ENCODE measurements at places on chromosomes 1 and 21. TPM values are rescaled to one million over a fixed set of nuclear protein-coding genes. Genes with fewer than 3 reads are reported as not detected.

CLCA4 gene
- total RNA-seq = not detected

UMODL1 gene
- 0.89 TPM for total RNA-seq

PERM1 gene
- total RNA-seq = not detected

AZIN2 gene
- total RNA-seq = 2.5 TPM

ASTN1 gene
- not detected for total RNA-seq

GPR25 gene
- total RNA-seq = not detected

DNA sequence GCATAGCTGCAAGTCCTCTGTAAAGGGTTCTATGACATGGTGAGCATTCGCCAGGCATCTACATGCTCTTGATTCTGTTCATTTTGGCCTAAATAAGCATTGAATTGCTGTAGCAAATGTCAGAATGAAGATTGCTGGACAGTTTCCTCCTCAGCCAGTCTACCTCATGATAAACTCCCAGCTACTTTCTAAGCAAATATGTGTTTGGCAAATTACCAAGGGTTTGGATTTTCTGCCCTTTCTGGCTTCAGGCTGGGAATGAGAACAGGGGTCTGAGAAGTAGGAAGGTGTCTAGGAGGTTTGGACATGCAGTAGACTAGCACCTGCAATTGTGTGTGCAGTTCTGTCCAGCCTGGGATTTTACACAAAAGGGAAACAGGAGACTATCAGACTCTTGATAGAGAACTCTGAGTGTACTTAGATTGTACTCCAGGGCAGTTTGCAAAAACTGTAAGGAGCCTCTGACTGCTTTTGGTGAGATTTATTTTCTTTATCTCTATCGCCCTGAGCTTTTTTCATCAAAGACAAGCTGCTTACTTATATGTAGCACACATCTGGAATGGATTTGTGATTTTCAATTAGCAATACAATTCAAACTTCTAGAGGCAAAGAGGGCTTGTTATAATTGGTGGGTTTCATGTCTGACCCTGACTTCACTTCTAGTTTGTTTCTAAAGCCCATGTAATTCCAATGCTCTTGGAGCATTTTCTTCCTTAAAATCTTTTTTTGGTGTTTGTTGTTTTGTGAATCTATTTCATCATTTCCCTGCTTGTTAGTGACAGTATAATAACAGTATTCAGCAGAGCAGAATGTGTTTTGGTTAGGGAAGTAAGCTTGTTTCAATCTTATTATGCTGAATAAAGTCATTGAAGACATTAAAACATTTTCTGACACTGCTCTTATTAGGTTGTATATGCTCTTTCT is 150.8 kb downstream of the VPS13D start:
- H3K36me3 ChIP-seq = peaks cover 19% of the 10 kb centered on the region
- no peak for DNase-seq
- H3K4me3 ChIP-seq = no peak overlapping the region

DNA sequence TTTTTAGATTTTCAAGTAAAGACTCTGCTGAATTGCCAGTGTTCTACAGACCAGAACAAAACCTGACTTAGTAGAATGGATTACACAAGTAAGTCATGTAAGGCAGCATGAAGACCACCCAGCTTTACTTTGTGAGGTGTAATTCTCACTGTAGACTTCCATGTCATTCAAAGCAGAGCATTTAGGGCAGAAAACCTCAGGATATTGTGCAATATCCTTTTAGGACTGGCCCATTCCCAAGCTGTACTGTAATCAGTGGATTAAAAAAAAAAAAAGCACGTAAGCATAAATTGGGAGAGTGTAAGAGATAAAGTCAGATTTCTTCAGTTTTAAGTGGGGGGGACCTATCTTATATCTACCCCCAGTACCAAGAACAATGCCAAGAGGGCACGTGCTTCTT is 380.5 kb upstream of the PRMT6 start:
- no peaks in the 10 kb centered on the region for H3K27me3 ChIP-seq
- no peak for DNase-seq
- no peak overlapping the region for H3K4me3 ChIP-seq
- no peaks in the 10 kb centered on the region for H3K4me1 ChIP-seq

DNA sequence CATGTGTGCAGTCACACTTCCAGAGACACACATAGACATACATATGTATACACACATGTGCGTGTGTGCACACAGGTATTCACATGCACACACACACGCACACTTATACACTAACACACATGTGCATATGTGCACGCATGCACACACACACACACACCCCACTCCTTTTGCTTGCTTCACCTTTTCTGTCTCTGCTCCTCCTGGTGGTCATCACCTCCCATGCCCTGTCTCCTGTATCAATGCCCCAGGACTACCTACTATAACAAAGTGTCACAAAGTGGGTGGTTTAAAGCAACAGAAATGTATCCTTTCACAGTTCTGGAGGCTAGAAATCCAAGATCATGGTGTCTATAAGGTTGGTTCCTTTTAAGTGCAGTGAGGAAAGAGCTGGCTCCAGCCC is 27.4 kb downstream of the ETS2 start:
- peaks cover 43% of the 10 kb centered on the region for H3K4me1 ChIP-seq
- H3K4me3 ChIP-seq = no peak overlapping the region
- H3K27ac ChIP-seq = no peak overlapping the region
- H3K36me3 ChIP-seq = peaks cover 5% of the 10 kb centered on the region
- H3K27me3 ChIP-seq = peaks cover 10% of the 10 kb centered on the region
- DNase-seq = no peak

DNA sequence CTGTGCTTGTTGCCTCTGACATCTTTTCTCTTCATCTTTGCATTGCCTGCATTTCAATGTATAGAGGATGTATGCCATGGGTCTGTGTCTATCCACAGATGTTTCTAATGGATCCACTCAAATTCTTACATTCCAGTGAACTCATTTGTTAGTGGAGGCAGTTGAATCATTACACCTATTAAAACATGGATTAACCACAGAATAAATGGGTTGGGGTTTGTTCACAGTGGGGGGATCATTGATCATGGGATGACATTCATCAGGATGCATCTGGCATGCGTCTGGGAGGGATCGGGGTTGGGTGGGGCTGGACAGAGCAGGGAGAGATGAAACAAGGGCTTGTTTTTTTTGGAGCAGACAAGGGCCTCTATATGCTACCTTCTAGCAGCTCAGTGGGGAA is 182.5 kb downstream of the RHOU start:
- H3K27ac ChIP-seq = no peak overlapping the region
- H3K4me3 ChIP-seq = no peak overlapping the region
- no peaks in the 10 kb centered on the region for H3K27me3 ChIP-seq
- no peaks in the 10 kb centered on the region for H3K4me1 ChIP-seq
- no peak for DNase-seq

DNA sequence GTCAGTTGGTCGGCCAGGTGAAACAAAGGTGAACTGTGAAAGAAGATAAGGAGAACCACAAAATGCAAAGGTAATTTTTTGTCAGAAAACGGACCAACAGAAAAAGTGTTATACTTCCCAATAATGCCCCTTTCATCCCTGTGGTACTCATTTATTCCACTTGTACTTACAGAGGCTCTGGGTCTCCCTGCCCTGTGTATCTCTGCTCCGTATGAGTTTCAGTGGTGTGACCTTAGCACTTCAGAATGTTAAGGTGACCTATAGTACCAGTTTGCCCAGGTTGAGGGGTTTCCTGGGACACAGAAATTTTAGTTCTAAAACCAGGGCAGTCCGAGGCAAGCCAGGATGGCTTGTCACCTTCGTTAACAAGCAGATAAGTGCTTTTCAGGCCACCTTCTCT is 254.8 kb downstream of the OLFM3 start:
- DNase-seq = no peak
- H3K36me3 ChIP-seq = no peaks in the 10 kb centered on the region
- H3K27me3 ChIP-seq = peaks cover 4% of the 10 kb centered on the region
- no peaks in the 10 kb centered on the region for H3K4me1 ChIP-seq

- H3K27me3 ChIP-seq = peaks cover 11% of the 10 kb centered on the region
- no peaks in the 10 kb centered on the region for H3K4me1 ChIP-seq
Measured at GRCh38 chr1:168653567-168653966, 75.4 kb downstream of the DPT start.

GRCh38 chr1:71634159-71634558 is 553.3 kb upstream of the ZRANB2 start:
- no peak for DNase-seq
- no peaks in the 10 kb centered on the region for H3K27me3 ChIP-seq
- H3K36me3 ChIP-seq = no peaks in the 10 kb centered on the region
- no peak overlapping the region for H3K4me3 ChIP-seq
- H3K27ac ChIP-seq = no peak overlapping the region
- H3K4me1 ChIP-seq = no peaks in the 10 kb centered on the region

GRCh38 chr21:42438316-42439205 is 34.9 kb downstream of the UBASH3A start:
- DNase-seq = no peak
- peak overlapping the region; percentile 94 for H3K27ac ChIP-seq
- H3K36me3 ChIP-seq = peaks cover 75% of the 10 kb centered on the region
- H3K4me1 ChIP-seq = peaks cover 57% of the 10 kb centered on the region

DNA sequence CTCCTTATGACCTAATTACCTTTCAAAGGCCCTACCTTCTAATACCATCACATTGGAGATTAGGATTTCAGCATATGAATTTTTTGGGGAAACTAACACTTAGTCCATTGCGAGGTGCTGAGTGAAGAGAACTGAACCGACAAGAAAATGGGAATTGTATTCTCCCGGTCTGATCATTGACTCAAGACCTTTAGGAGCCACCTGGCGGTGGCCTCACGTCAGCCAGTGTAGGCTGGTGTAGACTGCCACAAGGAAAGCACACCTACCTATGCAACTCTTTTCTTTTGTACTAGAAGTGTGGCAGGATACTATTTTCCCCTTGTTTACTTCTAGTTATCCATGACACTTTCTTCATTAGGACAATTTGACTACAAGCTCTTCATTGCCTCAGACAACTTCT is 333.5 kb upstream of the B3GALT2 start:
- DNase-seq = no peak
- no peaks in the 10 kb centered on the region for H3K27me3 ChIP-seq
- no peaks in the 10 kb centered on the region for H3K36me3 ChIP-seq
- H3K4me1 ChIP-seq = peaks cover 8% of the 10 kb centered on the region
- H3K4me3 ChIP-seq = no peak overlapping the region

- H3K4me3 ChIP-seq = peak overlapping the region; percentile 52
- no peak for DNase-seq
- H3K27me3 ChIP-seq = no peaks in the 10 kb centered on the region
- H3K27ac ChIP-seq = peak overlapping the region; percentile 99
- H3K36me3 ChIP-seq = peaks cover 8% of the 10 kb centered on the region
Measured at GRCh38 chr1:89548122-89548857, 23.7 kb downstream of the LRRC8B start.

All from activated T-cell treated with anti-CD3 and anti-CD28 coated beads, Interleukin-2, amount 50 U/mL, for 72 hours (primary cell).